ENCODE measurements at places on chromosomes 16 and 17.
A peak's percentile ranks its signal among the peaks of the same experiment; 100 is the strongest.

DNA sequence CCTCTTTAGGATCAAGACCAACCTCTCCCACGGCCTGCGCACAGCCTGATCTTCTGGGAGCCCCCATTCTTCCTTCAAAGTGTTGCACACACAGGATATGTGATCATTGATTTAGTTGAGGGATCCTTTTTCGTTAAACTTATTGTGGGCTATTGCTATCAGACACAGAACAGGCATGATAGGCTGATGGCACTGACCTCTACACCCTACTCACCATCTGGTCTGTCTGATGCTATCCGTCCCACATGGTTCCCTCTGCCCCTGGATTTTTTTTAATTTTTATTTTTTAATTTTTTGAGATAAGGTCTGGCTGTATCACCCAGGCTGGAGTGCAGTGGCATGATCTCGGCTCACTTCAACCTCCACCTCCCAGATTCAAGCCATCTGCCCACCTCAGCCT is 19.2 kb upstream of the LITAF start:
- no peak for DNase-seq

GRCh38 chr17:4764595-4764994 is 7.1 kb upstream of the TM4SF5 start:
- DNase-seq: no peak

DNA sequence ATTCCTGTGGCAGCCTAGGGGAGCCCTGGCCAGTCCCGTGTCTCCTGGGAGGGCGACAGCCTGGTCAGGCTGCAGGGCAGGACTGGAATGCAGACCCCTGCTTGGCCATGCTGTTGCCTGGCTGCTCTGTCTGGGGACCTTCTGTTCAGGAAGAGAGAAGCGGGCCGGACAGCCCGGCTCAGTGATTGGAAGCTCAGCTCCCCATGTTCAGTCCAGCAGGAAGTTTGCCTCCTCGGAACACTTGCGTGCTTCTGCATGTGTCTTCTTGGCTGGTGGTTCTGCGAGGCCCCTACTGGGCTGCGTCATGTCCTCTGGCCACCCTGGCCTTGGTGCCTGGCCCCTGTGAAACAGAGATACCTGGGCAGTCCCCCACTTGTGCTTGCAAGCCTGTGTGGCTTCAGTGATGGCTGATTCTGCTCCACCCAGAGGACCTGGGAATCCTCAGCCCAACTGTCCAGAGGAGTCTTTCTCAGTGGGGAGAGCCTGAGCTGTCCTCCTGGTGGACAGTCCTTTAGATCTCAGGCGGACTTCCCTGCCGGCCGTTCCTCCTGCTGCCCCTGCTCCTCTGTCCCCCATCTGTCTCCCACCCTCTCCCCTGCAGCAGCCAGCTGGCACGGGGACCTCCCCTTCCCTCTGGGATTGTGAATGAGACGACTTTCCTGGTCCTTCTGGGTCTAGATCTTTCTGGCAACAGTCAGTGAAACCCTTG is 279.5 kb downstream of the SEC14L1 start:
- DNase-seq: no peak

DNA sequence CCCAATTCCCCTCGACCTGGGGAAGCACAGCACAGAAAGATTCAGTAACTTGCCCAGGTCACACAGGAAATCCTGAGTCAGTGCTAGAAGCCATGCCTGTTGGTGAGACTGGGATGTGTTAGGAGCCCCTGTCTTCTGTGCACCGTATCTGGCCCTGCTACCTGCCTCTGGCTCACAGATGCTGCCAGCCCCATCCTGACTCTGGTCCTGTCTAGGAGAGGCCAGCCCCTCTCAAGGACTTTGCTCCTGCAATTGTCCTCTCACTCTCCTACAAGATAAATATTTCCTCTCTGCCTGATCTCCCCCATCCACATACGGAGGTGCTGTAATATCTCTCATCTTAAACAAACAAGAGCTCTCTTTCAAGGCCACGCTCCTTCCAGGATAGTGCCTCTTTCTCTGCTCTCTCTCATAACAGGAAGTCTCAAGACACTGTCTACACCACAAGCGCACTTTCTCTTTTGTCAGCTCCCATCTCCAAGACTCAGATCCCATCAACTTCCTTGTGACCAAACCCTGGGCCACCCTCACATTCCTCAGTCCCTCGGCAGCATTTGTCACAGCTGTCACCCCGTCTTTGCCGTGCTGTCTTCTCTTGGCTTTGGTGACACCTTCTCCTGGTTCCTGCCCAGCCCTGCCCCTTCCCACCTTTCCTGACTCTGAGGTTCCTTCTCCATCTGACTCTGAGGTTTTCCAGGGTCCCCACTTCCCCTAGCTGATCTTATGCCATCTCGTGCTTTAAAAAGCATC is 1.9 kb downstream of the SLC13A2 start:
- no peak for DNase-seq

DNA sequence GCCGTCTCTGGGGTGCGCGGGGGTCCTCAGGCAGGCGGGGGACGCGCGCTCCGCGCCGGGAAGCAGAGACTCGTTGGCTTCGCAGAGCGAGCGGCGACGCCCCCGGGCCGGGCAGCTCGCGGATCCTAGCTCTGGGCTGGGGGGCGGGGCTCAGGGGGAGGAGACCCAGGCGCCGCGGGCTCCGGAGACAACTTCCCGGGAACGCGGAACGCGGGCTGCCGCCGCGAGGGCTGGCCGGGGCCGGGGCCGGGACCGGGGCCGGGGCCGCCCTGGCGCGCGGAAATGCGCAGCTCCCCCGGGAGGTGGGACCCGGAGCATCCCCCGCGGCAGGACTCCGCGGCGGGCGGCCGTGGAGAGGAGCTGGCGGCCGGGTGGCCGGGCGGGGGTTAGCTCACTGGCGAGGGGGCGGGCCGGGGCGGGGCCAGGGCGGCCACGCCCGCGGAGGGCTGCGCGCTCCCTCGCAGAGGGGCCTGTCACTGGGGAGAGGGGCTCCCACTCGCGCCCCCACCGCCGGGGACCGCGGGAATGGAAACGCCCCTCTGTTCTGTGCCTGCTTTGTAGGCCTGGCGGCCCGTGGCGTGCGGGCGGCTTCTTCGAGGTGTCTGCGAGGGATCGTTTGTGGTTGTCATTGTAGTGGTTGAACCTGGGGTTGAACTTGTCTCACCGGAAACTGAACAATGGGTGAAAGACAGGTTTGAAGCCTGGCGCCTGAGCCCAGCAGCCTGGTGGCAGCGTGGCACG is at the start of gene GAS7:
GAS7 (minus strand) TSS at position 98 of the 741 bp plus-strand sequence.
- peak; percentile 40 for DNase-seq

DNA sequence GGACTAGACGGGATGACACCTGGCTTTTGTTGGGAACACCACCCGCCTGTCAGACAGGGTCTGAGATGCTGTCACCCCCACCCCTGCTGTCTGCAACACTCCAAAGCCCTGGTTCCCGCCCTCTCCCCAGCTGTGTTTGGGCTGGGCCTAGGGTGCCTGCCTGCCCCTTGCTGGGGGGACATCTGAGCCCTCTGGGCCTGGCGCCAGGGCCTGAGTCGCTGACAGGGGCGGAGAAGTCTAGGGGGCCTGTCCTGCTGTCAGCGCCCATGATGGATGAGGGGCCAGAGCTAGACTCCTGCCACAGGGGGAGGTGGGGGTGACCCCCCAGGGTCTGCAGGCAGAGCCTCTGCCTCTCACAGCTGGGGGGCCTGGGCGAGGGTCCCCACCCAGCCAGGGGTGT is 7.6 kb upstream of the PKMYT1 start:
- DNase-seq: no peak

DNA sequence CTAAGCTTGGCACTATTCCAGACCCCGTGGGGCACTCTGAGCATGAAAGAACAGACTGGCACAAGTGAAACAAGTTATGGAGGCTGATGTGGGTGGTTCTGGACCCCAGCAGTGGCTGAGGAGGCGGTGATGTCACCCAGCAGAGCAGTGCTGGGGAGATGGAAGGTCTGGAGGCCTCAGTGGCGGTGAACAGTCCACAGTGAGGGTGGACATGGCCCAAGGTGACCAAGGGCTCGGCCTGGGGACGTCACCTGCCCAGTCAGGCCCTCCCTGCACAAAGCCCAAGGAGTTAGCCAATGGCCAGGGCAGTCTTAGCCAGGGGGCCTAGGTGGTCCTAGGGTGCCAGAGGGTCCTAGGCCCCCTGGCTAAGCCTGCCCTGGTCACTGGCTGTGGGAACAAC is 24.5 kb downstream of the SMPD3 start:
- no peak for DNase-seq

GRCh38 chr17:10750210-10750609 is 20.4 kb upstream of the TMEM220 start:
- no peak for DNase-seq

DNA sequence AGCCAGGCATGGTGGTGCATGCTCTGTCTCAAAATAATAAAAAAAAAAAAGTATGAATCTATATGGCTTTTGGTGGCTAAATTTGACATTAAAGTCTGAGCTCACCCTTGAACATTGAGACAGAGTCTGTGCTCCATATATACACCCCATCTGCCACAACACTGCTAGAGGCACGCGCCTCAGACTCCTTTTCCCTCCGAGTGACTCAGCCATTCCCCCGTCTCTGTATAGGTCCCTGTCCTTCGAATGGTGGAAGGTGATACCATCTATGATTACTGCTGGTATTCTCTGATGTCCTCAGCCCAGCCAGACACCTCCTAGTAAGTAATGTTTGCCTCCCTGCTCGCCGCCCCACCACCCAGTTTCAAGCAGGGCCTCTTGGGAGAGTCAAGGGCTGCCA is 4.5 kb upstream of the EFNB3 start:
- DNase-seq: no peak

DNA sequence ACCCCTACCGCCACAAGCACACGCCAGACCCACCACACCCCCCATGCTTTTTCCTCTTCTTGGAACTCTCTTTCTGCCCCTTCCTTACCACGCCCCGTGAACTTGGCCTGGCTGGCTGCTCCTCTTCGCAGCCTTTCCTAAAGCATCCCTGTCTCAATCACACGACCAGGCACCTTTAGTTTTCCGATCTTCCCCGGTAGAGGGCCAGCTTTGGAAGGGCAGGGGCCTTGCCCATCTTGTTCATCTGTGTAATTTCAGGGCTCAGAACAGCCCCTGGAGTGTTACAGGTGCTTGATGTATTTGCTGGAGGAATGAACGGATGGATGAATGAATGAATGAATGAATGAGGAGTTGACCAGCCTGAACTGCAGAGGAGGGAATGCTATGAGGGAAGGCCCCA is 3.7 kb downstream of the SPPL2C start:
- DNase-seq: no peak

GRCh38 chr17:44772308-44773045 is 13.7 kb downstream of the ADAM11 start:
- no peak for DNase-seq

- no peak for DNase-seq
Observed at GRCh38 chr17:75228305-75228704, 22.8 kb downstream of the NUP85 start.

GRCh38 chr17:69762359-69762758 is 312.7 kb upstream of the KCNJ16 start:
- no peak for DNase-seq

DNA sequence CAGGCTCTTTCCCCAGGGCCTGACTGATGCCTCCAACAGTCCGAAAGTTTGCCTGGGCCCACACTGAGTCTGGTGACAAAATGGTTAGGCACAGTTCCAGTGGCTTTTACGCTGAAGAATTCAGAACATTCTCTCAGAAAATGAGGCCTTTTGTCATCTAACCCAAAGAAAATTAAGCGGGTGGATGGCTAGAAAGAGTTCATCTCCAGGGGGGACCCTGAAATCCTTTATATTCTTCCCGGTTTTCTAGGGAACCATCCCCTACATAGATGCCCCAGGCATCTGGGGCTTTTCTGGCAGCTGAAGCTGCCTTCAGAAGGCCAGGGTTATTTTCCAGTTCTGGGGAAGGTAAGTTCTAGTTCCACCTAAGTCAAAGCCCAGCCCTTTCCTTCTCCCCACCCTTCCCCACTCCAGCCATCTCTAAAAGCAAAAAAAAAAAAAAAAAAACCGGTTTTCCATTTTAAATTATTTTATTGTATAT is 2.2 kb downstream of the RASD1 start:
- no peak for DNase-seq

- DNase-seq: peak; percentile 36
Observed at GRCh38 chr17:9644910-9645751, at the start of gene USP43. TSS of gene USP43 (plus strand) at chr17:9645517. CDS start at chr17:9645633, 116 bp downstream.

GRCh38 chr17:8939496-8940334 is 25.8 kb downstream of the PIK3R5 start:
- DNase-seq: no peak

All from stimulated activated CD4-positive, alpha-beta T cell treated with anti-CD3 and anti-CD28 coated beads, Interleukin-2, amount 100 ng/mL, for 24 hours (primary cell).